ENCODE measurements at places on chromosomes 12 and 14.

GRCh38 chr14:103518422-103519042 is 4.1 kb downstream of the CKB start:
- peak; percentile 21 for DNase-seq

GRCh38 chr14:100747021-100747586 is 20.4 kb downstream of the DLK1 start:
- DNase-seq, result no peak

GRCh38 chr14:99755629-99756603 is 37.3 kb upstream of the EML1 start:
- no peak for DNase-seq

GRCh38 chr12:79420146-79420618 is 270.6 kb downstream of the PAWR start:
- DNase-seq, result no peak

DNA sequence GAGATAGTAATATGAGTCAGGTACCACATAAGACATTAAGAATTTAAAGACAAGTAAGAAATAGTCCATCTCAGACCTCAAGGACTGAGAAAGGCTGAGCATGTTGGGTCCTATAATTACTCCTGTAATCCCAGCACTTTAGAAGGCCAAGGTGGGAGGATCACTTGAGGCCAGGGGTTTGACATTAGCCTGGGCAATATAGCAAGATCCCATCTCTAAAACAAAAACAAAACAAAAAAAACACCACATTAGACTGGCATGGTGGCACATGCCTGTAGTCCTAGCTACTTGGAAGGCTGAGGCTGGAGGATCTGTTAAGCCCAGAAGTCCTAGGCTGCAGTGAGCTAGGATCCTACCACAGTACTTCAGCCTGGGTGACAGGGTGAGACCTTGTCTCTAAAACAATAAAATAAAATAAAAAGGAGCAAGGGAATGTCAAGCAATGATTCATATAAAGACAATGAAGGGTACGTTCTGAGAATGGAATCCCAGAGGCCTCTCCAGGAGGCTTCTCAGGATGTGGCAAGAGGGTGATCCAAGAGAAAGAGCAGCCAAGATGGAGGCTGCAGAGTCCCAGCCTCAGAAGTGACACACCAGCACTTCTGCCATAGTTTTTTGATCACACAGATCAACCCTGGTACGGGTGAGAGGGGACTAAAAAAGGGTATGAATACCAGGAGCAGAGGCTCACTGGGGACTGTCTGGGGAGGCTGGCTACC is 206.4 kb downstream of the CRADD start:
- DNase-seq, result no peak

- DNase-seq, result no peak
Observed at GRCh38 chr14:65431951-65432350, 19.4 kb downstream of the FUT8 start.

GRCh38 chr14:91281346-91281745 is 36.8 kb upstream of the GPR68 start:
- DNase-seq, result no peak

DNA sequence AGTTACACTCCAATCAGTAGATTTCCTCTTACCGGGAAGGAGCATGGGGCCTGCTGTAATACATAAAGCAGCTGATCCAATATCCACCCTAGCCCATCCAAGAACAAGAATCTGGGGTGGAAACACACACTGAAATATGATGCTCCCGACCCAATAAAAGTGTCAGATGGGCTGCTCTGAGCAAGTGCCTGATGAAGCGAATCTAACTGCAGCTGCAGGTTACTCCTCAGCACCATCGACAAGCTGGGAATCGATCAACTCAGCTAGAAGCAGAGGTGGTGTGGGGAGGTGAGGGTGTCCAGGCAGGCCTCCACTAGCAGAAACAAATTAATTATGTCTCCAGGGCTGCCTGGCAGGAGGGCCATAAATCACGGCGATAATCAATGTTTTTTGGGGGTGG is 64.0 kb upstream of the WSCD2 start:
- DNase-seq, result no peak

DNA sequence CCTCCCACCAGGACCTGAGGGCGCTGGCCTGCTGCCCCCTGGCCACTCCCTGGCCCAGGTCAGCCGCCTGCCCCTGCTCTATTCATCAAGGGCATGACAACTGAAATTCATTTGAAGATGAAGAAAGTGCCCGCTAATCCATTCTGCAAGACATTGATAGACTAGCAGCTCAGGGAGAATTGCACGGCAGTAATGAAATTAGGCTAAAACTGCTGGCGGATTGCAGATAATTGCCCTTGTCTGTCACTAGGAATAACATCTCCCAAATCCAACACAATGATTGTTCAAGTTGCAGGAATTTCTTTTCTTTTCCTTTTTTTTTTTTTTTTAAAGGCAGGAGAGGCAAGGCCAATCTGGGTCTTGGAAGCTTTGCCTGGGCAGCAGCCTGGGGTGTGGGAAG is 44.5 kb downstream of the MVK start:
- no peak for DNase-seq

DNA sequence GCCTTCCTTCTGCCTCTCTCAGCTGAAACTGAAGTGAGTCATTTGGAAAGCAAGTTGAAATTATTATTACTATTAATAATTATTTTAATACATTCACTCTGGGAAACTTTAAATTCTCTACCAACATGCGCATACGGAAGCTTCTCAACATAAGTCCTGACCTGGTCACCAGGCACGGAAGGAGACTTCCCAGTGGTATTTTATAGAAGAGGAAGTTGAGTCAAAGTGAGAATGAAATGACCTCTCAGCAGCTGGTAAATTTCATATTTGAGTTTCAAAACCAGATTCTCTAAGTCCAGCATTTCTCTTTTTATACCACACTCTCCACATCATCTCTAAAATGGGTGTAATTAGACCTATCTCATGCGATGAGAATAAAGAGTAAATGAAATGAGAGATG is 747.4 kb downstream of the VRK1 start:
- DNase-seq, result no peak

DNA sequence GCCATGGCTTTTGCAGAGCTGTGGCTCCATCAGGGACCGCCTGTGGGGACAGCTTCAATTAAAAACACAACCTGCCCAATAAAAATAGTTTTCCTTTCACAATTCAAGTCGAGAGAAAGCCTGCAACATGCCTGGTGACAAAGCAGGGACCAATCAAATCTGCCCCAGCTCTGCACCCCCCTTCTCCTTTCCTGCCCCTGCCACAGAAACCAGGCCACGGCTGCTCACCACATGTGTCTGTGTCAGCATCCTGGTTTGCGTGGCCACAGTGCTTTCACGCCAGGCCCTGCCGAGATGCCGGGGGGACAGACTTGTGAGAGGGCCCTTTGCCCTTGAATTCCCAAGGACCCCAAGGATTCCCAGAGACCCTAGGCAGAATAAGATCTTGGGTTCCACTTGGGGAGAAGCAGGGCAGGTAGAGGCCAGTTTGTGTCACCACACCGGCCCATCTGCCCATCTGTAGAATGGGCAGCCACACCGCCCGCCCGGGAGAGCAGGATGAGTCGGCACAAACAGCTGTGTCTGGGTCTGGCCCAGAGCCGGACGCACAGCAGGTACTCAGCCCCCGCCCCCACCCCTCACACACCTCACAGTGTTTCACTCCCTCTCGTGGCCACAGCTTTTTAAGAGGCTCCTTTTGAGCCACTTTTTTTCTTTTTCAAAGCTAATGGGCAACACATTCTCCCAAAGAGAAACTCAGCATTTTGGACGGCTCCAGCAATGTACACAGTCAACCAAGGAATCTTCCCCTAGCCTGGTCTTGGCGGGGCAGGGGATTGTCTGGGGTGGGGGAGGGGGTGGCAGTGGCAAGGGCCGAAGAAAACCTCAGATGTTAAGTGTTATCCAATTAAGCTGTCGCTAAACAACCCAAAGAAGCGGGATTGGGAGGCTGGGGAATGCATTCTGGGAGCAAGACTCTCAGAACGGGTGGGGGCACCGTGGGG is 41.5 kb downstream of the BCL11B start:
- peak; percentile 58 for DNase-seq

GRCh38 chr12:122125452-122126341 is 47.1 kb downstream of the MLXIP start:
- no peak for DNase-seq

GRCh38 chr14:59450716-59451115 is 14.5 kb downstream of the GPR135 start:
- no peak for DNase-seq

DNA sequence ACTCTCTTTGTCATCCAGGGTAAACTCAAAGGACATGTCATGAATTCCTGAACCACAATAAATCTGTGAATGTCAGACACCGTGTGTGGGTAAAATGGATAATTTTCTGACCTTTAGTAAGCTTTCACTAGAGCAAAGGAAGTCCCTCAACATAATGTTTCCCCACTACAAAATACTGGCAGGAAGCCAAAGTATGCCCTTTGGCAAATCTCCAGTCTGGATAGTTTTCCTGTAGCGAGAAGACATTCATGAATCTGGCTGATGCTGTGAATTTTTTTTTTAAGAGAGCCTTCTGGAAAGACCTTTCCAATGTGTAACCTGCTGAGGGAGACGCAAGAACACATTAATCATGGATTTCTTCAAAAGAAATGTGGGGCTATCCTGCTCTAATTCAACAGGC is 389.6 kb upstream of the DDHD1 start:
- no peak for DNase-seq
